Mammary microvascular endothelial cell (primary cell): ENCODE measurements at places on chromosomes 16 and 17. TPM values are rescaled to one million over a fixed set of nuclear protein-coding genes. Genes with fewer than 3 reads are reported as not detected.

The BAIAP3 gene
- 0.33 and 0.54 TPM in 2 replicates for total RNA-seq

The COASY gene
- 36.2 and 46.4 TPM in 2 replicates for total RNA-seq

The KRT15 gene
- 18.9 and 31.8 TPM in 2 replicates for total RNA-seq

The KRT33A gene
- total RNA-seq, result not detected in 2 replicates

The C16orf54 gene
- total RNA-seq, result not detected in 2 replicates

The NXPH3 gene
- total RNA-seq, result 0.13 and 0.54 TPM in 2 replicates

The MT1F gene
- 2.0 and 2.9 TPM in 2 replicates for total RNA-seq

The UTS2R gene
- not detected in 2 replicates for total RNA-seq

The ACSM5 gene
- total RNA-seq, result 0.27 TPM in 1 of 2 replicates, not detected in the other

The RNU2-1 gene
- not detected in 2 replicates for total RNA-seq

The CTU2 gene
- 19.9 and 25.9 TPM in 2 replicates for total RNA-seq

The VKORC1 gene
- total RNA-seq, result 144 and 177 TPM in 2 replicates

The TMEM114 gene
- total RNA-seq, result not detected in 2 replicates

The EFNB3 gene
- 0.10 and 0.13 TPM in 2 replicates for total RNA-seq

The PROCA1 gene
- total RNA-seq, result 0.94 TPM in 1 of 2 replicates, not detected in the other

The ASIC2 gene
- total RNA-seq, result not detected in 2 replicates
